ENCODE measurements at places on chromosomes 13 and 19.
A peak's percentile ranks its signal among the peaks of the same experiment; 100 is the strongest.

DNA sequence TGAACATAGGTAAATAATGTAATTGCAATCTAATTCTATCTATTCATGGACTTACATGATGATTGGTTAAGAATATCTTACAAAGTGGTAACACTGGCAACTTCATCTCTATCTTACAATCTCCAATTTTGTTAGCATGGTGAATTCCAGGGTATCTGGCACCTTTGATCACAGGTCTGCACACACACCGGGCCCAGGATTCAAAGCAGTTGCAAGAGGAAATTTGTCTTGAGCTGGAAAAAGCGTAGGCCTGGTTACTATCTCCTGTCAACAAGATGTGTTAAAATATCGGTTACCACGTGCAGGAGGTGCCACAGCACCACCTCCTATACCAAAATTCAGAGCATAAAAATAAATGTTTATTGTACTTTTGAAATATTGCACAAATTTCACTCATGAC lies 2428.4 kb downstream of the PCDH9 start:
- no peak for DNase-seq

GRCh38 chr19:45523642-45524256 lies 16.5 kb downstream of the VASP start:
- peak; percentile 92 for DNase-seq

GRCh38 chr19:28065026-28065425 lies 1147.9 kb downstream of the UQCRFS1 start:
- no peak for DNase-seq

- DNase-seq = no peak
Measured at GRCh38 chr13:36840718-36841250, 21.8 kb downstream of the RFXAP start.

DNA sequence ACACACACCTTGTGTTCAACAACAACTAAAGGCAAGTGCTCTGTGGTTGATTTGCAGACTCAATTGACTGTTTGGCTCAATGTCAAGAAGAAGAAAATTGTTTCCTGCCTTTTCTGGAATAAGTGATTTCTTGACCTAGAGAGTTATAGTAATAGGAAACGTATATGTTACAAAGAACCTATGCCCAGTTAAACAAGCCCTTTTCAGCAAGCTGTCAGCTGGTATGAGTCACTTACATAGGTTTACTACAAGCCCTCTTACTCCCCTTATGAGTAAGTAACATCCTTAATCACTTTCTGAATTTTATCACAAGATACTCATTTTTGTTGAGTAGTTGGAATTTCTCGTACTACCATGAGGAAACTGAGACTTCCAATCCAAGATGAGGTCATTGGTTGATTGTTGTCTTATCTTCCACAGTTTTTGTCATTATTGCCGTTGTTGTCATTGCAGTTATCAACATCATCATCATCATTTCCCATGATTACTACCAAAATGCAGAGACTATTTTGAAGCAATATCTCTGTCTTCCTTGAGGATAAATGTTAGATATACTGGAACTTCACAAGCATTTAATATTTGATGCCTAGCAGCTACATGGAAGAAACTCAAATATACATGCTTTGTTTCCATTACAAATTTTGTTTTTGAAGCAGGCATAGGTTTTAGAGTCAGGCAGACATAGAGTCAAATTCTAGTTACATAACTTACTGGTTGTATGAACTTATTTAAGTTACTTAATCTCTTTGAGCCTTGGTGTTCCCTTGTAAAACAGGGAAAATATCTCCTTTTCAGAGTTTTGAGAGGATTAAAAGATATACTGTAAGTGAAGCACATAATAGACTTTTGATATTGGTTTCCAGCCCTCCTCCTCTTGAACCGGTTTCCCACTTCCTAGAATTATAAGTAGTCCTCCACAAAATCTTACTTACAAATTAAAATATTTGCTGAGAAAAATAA lies 106.0 kb downstream of the RAP2A start:
- peak; percentile 62 for DNase-seq

DNA sequence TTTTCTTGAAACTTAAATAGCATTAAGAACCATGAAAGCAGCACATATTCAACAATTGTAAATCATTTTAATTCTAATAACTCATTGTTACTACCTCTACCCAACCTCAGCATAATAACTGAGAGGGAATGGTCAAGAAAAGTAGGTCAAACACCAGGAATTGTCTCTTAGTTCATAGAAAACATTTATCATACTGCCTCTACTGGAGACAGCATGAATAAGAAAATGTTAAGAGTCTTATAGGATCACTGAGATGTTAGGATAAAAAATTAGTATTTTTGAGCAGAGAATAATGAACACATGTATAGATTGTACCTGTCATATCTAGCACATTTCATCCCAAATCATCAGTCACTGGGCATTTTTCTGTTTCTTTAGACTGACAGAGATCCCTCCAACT lies 515.3 kb downstream of the PCDH9 start:
- no peak for DNase-seq

- DNase-seq = no peak
Measured at GRCh38 chr13:41590643-41591042, 133.3 kb downstream of the RGCC start.

GRCh38 chr19:55681131-55682092 lies 6.4 kb downstream of the EPN1 start:
- no peak for DNase-seq

- no peak for DNase-seq
Measured at GRCh38 chr13:48489666-48490065, 43.2 kb downstream of the RCBTB2 start.

DNA sequence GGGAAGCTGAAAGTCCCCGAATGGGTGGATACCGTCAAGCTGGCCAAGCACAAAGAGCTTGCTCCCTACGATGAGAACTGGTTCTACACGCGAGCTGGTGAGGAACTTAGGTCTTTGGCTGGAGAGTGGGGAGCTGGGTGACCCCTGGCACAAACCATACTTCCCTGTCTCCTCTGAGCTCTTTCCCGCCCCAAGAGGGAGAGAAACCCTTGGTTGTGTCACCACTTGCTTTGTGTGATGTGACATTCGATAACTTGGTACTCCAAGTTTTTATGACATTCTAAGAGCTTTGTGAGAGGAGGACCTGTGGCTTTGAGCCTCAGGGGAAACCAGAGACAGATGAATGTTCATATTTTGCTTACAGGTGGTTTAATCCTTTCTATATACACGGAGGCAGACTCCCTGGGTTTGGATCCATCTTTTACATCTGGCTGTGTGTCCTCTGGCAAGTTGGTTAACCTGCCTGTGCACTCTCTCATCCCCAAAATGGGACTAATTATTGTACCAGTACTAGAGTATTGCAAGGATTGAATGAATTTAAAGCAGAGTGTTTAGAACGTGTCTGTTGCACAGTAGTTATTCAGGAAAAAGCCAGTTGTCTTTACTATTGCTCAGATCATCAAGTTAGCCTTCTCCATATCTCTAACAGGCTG lies 1.2 kb downstream of the RPS19 start:
- DNase-seq = no peak

DNA sequence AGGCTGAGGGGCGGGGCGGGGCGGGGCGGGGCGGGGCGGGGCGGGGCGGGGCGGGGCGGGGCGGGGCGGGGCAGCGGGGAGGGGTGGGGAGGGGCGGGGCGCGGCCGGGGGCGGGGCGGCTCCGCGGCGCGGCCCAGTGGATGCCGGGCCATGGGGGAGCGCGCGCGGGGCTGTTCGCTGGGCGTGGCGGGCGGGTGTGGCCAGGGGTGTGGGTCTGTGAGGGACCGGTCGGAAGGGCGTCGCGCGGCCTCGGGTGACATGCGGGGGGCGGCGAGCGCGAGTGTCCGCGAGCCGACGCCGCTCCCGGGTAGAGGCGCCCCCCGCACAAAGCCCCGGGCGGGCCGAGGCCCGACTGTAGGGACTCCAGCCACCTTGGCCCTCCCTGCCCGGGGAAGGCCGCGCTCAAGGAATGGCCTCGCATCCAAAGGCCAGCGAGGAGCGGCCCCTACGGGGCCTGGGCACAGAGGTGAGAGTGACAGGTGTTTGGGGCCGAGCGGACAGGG lies at the start of gene ZFP28:
Gene ZFP28, plus strand, starts transcription at position 188 of the 503 bp plus-strand sequence. Its CDS starts 71 bp downstream, at position 259.
- DNase-seq = no peak

DNA sequence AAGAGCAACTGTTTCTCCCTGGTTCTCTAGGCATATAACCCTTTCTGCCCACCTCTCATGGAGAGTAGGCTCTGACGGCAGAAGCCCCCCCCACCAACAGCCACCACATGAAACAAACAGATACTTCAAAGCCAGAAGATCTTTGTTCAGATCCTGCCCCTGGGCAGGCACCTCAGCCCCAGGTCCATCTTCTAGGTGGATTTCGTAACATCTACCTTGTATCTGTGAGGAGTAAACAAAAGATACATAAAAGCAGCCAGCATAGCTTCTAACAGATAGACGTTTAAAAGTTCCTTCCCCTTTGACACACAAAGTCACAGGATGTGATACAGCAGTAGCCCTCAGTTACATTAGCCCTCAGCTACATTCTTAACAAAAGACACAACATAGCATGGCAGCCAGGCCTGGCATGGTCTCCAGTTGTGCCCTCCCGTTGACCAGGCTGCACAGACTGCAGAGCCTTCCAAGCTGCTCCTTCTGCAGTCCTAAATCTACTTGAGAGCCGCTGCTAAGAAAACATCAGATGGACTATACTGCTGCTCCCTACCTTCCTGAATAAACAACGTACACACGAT lies 35.4 kb downstream of the BRD4 start:
- DNase-seq = no peak

DNA sequence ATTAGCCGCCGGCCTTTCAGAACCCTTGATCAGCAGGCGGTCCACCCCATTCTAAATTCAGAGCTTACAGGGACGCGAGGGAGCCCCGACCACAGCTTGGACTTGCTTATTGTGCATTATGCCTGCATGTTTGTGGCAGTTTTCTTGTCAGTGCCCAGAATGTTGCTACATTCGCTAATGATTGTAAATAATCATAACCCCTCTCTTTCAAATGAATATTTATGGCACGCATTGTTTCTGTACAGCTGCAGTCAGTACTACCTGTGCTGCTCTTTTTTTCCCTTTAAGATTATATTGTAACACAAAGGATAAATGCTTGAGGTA lies 321 bp upstream of the VPS36 start:
- no peak for DNase-seq

- DNase-seq = no peak
Measured at GRCh38 chr19:1563251-1563650, 4.9 kb downstream of the MEX3D start.

DNA sequence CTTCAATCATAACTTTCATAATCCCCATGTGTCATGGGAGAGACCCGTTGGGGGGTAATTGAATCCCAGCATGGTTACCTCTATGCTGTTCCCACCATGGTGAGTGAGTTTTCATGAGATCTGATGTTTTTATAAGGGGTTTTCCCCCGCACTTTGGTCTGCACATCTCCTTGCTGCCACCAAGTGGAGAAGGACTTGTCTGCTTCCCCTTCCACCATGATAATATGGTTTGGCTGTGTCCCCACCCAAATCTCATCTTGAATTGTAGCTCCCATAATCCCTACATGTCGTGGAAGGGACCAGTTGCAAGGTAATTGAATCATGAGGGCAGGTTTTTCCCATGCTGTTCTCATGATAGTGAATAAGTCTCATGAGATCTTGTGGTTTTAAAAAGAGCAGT lies 524.9 kb downstream of the SLITRK5 start:
- DNase-seq = no peak

DNA sequence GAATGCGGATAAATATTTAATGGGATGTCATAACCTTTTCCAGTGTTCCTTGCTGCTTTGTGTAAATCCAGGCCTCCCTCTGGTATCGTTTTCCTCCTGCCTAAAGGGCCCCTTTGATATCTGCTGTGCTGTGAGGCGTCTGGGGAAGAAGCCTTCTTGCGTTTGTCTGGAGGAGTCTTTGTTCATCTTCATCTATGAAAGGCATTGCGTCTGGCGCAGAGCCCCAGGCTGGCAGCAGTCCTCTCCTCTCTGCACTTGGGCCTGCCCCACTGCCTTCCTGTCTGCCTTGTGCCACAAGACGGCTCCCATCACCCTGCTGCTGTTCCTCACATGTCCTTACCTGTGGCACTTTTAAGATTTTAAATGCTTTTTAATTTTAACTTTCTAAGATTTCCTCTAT lies 9.8 kb downstream of the PROZ start:
- no peak for DNase-seq

- no peak for DNase-seq
Measured at GRCh38 chr13:48266701-48267639, 34.0 kb downstream of the ITM2B start.

GRCh38 chr19:58153386-58153785 lies 2.8 kb upstream of the ZNF329 start:
- no peak for DNase-seq

DNA sequence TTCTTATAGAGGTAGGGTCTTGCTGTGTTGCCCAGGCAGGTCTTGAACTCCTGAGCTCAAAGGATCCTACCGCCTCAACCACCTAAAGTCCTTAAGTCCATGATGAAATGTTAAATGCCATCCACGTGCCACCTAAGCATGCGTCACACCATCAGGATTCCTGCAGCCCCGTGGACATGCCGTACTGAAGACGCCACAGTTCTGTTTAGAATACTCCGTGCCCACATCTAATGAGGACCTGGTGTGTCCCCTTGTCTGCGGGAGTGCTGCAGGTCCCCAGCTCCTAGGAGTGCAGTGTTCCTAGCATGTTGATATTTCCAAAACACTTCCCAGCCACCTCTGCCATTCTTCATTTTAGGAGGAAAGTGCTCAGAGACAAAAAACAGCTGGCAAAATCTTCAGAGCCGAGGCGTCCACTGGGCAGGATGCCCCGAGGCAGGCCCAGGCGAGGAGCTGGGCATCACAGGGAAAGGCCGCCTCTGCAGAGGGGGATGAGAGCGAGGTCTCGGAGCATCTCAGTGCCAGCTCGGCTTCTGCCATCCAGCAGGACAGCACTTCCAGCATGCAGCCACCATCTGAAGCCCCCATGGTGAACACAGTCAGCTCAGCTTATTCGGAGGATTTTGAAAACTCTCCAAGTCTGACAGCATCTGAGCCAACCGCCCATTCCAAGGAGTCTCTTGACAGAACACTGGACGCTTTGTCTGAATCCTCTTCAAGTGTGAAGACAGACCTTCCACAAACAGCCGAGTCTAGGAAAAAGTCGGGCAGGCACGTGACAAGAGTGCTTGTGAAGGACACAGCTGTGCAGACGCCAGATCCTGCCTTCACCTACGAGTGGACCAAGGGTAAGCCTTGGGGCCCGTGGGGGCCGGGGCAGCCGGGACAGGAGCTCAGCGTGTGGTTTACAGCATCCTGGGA lies 13.2 kb downstream of the C19orf44 start:
- no peak for DNase-seq

DNA sequence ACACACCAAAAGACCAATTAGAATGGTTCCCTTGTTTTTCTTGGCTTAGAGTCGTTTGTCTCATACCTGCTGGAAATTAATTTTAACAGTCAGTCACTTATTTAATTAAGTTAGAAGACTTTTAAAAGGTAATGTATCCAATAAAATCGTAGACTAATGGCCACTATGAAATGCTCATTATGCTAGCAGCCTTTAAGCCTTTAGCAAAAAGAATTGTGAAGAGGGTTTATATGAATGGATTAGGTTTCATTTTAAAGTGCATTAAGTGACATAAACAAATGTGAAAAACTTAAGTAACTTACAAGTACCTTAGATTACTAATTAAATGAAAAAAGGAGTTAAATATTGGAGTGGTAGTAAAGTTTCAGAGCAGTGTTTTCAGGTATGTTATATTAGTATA lies 139.6 kb downstream of the RXFP2 start:
- DNase-seq = no peak
